ENCODE measurements at places on chromosomes 2 and 18.

GRCh38 chr18:10262566-10262965 is 191.9 kb upstream of the APCDD1 start:
- DNase-seq: no peak

- DNase-seq: no peak
These were observed 688 bp downstream of the MAPRE2 start for GRCh38 chr18:35041815-35042387.

DNA sequence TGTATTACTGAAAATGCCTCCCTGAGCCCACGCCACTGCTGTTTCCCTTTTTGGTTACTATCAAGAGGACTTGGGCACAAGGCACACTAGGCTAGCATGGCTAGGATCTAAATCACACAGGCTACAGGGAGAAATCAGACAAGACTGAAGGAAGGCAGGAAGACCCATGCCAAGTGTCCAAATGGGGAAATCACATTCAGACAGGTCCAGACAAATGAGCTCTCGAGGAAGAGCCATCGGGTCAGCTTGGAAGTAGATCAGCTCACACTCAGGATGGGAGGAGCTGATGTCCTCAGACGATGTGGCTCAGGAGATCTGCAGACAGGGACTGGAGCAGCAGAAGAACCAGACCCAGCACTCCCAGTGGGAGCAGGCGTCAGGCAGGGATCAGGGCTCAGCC is 113.2 kb downstream of the COL6A3 start:
- no peak for DNase-seq

DNA sequence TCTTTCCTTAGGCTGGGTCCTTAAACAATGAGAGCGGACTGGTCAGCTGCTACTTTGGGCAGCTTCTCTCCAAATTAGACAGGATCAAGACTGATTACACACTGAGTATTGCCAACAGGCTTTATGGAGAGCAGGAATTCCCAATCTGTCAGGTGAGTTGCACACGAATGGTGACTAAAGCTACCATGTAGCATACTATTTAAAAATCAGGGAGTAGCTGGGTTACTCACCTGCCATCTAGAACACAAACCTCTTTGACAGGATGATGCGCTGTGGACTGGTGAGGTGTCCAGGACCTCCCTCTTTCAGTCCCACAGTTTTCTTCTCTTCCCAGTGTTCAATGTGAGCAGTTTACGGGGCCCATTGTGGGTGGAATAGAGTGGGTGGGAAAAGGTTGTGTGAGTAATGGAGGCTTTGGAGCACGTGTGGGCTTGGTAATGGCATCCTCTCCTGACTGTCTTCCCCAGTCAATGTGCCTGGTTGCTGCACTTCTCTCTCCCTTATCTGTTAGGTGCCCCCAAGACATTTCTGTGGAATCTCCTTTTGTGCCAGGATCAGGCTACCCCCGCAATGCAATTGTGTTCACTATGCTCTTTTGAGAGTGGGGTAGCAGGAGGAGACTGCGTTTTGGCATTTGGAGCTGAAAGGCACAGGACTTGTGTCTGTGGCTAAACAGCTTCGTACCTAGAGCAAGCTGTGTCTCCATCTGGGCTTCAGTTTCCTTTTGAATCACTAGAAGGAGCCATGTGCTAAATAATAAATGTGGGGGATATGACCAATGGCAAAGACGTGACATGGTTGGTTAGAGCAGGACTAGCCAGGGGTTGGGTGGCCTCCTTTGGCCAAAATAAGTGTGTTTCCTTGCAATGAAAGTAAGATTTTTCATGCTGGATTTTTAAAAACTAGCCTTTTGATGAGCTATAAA is 17.7 kb downstream of the SERPINB12 start:
- no peak for DNase-seq

- DNase-seq: no peak
These were observed 144.8 kb downstream of the PXDN start for GRCh38 chr2:1599301-1600085.

GRCh38 chr18:62897153-62897552 is 181.8 kb downstream of the PHLPP1 start:
- no peak for DNase-seq

DNA sequence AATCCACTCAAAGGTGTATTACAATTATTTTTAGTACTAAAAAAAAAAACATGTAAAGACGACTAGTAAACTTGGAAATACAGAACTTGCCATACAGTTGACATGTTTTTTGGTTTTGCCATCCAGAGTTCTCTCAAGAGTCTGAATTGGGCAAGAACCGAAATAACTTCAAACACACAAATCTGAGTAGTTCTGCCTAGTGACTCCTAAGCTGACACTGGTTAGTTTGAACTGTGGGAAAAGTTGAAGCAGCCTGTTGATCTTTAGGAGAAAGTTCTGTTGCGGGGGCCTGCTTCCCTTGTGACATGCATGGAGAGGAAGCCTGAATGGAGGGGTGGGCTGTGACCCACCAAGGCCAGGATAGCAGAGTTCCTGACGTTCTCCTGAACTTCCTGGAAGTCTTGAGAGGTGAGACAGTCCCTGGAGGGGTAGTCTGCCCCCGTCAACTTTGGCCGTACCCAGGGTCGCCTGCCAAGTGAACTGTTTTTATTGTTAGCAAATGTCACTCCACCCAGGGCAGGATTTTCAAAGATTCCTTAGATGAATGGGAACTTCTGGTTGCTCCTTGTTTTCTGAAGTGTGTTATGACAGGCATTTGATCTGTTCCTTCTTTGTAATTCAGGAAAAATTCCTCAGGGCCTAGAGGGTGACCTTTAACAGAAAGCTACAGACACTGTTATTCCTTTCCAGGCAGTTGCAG is 85.6 kb upstream of the SPTBN1 start:
- no peak for DNase-seq

- no peak for DNase-seq
These were observed 269.4 kb upstream of the CHAC2 start for GRCh38 chr2:53498210-53498609.

GRCh38 chr18:9701609-9702349 is 6.3 kb upstream of the RAB31 start:
- no peak for DNase-seq

- no peak for DNase-seq
These were observed 7.4 kb downstream of the LCT start for GRCh38 chr2:135829378-135830135.

DNA sequence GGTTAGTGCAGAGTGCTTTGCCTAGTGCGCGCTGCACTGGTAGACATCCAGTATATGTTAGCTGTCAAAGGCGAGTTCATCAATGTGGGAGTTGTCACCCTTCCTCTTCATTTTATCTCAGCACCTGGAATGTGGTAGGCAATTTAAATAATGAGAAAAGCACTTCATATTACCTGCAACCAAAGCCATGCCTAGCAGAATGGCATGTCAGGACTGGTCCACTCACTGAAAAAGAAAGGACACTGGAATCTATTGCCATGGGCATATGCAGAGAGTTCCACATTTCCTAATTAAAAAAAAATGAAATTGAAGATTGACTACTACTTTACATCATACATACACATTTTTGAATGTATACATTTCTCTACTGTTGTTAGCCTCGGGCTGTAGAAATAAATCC is 139.6 kb downstream of the PAX3 start:
- no peak for DNase-seq

DNA sequence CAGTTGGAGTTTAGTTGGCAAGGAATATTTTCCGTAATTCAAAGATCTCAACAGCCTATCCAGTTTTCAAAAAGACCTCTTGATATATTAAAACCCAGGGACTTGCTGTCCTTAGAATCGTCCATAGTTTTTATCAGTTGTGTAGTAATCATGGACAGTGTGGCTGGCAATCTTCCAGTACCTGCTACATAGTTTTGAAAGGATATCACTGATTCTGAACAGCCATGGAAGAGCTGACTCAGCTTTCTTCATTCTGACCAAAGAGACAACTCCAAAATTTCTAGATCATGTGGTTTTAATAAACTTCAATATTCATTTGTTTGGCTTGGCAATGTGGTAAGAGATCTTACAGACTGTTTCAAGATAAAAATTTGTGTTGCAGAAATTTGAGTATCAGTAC is 616.7 kb downstream of the TDRD15 start:
- no peak for DNase-seq

GRCh38 chr2:143259368-143259958 is 130.2 kb downstream of the ARHGAP15 start:
- no peak for DNase-seq

DNA sequence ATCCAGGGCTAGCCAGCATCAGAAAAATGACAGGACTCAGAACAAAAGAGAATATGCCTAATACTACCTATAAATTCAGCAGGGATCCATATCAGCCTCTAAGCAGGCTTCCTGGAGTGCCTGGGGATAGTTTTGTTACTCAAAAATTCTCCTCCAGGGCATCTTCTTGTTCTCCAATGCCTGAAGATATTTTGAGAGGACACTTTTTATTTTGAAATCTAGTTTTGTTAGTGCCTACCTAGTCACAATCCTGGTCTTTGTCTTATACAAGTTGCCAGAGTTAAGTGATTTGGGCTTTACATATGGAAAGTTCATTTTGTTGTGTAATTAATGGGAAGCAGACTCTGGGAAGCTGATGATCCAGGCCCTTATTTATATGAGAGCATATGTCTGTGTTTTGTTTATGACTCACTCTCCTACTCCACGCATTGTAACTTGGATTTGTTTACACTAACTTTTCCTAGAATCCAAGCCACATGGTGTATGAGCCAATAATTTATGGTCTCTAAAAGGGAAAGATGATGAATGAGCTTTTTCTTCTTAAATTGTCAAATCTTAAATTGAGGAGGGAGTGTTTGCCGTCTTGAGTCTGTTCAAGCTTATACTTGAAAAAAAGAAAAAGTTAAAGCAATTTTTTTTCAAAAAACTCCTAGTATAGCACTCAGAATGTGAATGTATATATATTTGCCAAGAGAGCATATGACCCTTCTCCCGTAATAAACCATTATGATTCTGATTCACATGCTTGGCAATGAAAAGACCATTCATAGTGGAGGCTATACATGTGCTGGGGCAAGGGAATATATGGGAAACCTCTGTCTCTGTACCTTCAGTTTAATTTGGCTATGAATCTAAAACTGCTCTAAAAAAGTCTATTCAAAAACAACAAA is 370.3 kb downstream of the SETBP1 start:
- DNase-seq: no peak

GRCh38 chr2:107008843-107009242 is 122.9 kb upstream of the ST6GAL2 start:
- no peak for DNase-seq

DNA sequence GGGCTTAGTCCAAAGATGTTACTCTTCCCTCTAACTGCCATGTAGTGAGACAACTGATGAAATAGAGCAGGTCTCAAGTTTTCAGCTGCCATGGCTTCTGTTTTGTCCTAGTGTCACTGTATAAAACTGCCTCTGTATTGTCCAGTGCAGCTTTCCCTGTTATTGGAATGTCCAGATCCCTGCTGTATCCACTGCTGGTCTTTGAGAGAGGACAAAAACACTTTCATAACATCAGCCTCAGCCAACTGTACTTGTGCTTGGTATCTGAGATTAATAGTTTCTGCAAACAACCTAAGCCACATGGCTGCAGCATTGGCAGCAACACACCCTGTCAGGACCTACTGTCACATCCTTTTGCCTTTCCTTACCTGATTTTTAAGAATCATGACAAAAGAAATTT is 480.2 kb downstream of the LPIN1 start:
- no peak for DNase-seq

DNA sequence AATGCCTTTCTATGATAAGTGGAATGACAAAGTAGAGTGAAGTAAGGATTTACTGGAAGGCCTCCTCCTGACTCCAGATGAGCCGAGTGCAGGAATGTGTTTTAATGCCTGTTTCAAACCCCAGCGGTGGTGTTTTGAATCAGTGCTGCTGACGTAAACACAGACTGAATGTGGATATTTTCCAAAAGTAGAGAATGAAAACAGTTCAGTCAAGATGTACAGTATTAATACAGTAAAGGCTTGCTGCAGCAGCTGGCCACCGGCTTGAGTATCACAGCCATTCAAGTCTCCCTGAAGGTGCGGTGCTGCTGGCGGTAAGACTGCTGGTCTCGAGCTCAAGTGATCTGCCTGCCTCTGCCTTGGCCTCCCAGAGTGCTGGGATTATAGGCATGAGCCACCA is 46.7 kb downstream of the ARHGAP28 start:
- DNase-seq: no peak

DNA sequence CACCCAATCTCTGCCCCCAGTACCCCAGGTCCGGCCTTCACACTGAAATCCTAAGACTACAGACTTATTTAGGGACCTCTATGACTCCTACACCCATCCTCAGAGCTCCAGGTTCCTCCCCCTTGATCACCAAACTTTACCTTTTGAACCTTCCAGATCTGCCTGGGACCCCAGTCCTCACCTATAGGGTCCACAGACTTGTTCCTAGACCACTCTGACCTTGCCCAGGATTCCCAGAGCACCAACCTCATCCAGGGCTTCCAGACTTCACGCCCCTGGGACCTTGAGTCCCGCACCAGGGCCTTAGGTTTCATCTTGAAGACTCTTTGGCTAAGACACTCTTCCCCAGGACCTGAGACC is 462 bp downstream of the CHCHD5 start:
- no peak for DNase-seq

- DNase-seq: no peak
These were observed 50.1 kb downstream of the CDH19 start for GRCh38 chr18:66553824-66554223.

GRCh38 chr2:179263446-179264367 is 925 bp downstream of the SESTD1 start:
- DNase-seq: no peak

GRCh38 chr2:25301453-25302352 is 40.0 kb downstream of the DNMT3A start:
- DNase-seq: peak; percentile 77
